Fibroblast of lung (primary cell): ENCODE measurements at places on chromosomes 16 and 17. TPM values are rescaled to one million over a fixed set of nuclear protein-coding genes. Genes with fewer than 3 reads are reported as not detected.

DNA sequence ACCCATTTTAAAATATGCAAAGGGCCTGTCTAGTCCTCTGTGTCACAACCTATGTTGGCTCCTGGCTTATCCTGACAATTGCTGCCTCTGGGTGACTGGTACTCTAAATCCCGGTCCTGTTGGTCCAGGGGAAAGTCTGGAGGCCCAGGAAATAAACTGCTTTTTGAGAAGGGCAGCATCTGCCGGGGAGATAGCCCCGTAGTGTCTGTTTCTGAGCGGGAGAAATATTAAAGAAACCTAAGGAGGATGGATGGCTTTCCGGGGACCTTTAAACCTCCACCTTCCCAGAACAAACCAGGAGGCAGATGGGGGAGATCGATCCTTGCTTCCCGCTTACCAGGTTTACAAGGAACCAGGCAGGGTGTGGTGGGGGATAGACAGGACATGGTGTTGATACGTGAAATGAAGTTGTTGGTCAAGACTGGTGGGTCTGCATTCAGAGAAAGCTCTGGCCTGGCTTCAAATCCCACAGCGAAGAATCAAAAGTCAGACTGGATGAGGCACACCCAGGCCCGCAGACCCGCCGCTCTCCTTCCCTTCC, 3.8 kb downstream of the HOXB2 start:
- peak; percentile 60 for DNase-seq

- peak; percentile 63 for DNase-seq
These were observed 34.4 kb downstream of the WWP2 start for GRCh38 chr16:69796285-69797118.

- no peak for DNase-seq
These were observed 244.6 kb upstream of the PSMD7 start for GRCh38 chr16:74052016-74052415.

- DNase-seq: no peak
These were observed 11.9 kb downstream of the KATNB1 start for GRCh38 chr16:57747496-57747895.

DNA sequence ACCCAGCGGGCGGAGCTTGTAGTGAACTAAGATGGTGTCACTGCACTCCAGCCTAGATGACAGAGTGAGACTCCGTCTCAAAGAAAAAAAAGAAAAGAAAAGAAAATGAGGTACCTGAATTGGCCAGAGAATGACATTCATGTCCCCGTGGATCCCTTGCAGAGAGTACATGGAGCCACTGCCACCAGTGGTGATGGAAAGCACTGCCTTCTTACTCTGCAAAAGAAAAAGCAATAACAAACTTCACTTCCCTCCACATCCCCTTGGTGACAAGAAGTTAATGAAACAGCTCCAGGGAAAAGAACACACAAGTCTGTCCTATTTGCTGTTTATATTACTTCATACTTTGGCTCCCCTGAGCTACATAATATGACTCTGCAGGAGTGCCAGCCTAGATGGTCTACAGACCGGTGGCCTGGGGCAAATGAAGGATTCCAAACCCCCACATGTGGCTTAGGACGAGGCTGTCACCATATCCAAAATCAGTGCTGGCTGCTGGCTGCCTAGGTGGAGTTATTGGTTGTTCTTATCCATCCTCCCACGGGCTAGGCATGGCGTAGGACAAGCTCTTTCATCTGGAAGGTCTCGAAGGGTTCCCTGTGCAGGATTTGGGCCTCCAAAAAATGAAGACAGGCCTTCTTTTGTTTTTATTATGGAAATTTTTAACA, 13.3 kb downstream of the NQO1 start:
- no peak for DNase-seq

- DNase-seq: no peak
These were observed 19.0 kb downstream of the SPIRE2 start for GRCh38 chr16:89847051-89847939.

DNA sequence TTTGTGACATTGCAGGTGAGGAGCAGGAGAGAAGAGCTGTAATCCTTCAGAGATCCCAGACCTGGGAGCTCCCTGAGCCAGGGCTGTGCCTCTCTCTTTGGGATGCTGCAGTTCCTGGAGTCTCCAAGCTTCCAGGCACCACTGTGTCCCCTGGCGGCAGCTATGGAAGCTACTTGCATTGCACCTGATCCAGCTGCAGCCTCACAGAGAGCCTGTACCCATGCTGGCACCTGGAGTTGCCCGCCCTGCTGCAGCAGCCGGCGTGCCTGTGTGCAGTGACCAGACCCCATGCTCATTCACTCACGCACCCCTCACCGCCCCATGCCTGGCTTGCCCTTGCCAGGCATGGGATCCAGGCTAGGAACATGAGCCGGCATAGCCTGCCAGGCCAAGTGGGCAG, 51.8 kb upstream of the MED9 start:
- DNase-seq: no peak

DNA sequence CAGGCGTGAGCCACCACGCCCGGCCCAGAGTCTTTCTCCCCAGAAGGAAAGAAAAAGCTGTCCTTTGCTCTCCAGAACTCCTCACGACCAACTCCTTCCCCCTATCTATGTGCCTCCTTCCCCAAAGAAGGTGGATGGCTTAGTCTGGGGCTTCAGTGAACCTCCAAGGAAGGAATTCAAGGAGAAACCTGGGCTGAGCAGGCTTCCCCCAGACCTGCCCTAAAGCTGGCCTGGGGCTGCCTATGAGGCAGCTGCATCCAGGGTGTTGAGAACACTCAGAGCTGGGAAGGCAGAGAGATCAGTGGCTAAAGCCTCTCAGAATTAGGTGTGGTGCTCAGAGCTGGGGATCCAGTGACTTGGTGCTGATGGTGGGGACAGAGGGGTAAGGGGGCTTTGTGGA, 3.8 kb downstream of the ACSF2 start:
- no peak for DNase-seq

GRCh38 chr16:67014634-67015312, 14.2 kb upstream of the CBFB start:
- no peak for DNase-seq

GRCh38 chr17:62662855-62663254, 35.4 kb downstream of the MRC2 start:
- DNase-seq: no peak

DNA sequence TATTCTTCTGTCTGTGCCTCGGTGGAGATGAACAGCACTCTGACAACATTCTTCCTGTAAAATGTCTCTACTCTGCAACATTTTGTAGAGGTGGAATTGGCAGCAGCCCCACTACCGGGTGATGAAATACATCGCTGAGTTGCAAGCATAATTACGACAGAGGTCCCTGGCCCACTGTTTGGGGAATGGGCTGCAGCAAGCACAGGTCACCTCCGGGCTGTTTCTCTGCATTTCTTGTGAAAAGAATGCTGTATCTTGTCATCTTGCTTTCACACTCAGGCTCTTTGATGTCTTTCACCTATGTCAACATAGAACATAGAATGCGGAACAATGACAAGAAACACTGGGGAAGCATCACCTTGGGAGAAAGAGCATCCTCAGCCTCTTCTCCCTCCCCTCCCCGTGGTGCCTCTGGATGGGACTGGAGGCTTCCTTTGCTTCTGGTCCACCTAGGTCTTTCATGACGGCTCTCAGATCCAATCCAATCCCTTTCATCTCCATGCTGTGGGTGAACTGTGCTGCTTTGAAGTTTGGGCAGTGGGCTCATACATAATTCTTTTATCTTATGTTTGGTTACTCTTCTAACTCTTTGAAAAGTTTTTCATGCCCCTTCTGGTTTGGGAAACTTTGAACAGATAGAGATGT, 265.0 kb downstream of the PHKB start:
- DNase-seq: no peak

DNA sequence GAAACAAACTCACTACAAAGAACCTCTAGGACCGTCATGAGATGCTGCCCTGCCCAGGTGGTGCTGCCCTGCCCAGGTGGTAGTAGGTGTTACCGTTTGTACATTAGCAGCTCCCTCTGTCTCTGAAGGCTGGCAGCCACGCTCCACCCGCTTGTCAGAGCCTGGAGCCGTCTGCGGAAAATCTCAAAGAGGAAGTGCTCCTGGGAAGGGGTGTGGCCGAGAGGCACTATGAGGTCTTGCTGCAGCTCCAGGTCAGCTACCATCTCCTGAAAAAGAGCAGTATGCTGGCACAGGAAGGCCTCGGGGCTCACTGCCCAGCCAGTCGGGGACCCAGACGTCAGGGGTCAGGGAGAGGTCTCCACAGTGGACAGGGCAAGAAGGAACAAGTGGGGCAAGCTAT, 28.3 kb downstream of the ZNF276 start:
- no peak for DNase-seq

DNA sequence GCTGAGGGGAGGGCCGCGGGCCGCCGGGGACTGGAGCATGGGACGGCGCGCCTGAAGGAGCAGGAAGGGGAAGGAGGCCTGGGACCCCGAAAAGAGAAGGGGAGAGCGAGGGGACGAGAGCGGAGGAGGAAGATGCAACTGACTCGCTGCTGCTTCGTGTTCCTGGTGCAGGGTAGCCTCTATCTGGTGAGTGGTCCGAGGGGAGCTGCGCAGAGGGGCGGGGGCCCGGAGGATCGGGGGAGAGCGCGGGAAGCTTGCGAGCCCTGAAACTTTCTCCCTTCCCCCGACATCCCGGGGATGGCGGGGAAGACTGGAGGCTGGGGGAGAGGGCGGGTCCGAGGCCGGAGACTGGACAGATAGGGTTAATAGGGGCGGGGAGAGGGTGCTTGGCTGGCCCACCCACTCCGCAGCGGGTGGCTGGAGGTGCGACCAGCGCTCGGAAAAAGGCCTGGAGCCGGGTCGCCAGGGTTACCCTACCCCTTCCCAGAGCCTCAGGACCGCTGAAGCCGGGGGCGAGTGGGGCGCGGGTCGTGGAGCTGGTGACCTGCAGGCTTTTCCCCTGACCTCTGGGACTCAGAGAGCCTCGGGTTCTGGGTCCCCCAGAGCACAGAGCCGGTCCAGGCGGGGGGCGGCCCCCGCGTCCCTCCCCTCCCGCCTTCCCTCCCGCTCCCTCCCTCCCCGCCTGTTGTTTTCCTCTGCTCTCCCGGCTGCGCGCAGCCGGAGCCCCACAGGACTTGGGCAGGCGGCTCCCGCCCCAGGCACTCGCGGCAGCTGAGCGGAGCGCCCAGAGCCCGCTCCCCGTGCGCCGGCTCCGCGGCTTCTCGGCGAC, 631 bp downstream of the NXPH3 start:
- peak; percentile 35 for DNase-seq

DNA sequence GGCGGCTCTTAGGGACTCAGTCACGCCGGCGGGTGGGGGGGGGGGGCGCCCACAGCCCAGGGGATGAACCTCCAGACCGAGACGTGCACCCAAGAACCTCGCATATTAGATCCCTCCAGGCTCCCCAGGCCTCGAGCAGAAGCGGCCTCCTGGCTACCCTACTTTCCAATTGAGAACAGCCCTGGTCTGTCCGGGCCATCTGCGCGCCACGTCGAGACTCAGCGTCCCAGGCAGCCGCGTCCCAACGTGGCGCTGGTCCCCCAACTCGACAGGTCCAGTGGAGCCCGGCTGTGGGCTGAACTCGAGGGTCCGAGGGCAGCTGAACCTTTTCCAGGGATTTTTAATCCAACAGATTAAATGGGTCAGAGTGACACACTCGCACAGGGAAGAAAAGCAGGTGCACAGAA, 2.3 kb upstream of the IRX3 start:
- DNase-seq: no peak

DNA sequence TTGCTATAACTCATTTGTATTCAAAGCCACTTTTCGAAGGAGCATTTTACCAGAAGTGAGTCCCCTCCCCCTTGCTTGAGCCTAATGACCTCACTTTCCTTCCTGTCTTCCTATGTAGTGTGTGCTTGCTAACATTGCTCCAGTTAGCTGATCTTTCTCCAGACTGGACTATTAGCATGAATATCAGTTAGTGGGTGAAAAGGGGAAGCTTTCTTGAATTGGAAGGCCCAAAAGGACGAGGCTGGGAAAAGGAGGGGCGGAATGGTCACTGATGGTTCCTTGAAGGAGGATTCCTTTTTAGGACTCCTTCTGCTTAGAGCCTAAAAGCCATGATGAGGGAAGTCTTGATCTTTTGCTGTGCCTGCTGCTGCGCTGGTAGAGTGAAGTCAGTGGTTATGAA, 11.9 kb downstream of the MAP3K3 start:
- DNase-seq: no peak

The SKAP1 gene
- total RNA-seq: not detected in 2 replicates

The TVP23A gene
- under 0.01 and 0.26 TPM in 2 replicates for total RNA-seq

The PRSS33 gene
- not detected in 2 replicates for total RNA-seq

The C1QTNF8 gene
- total RNA-seq: not detected in 2 replicates
